NCI-H1092 (cell line): ENCODE measurements at places on chromosomes 1 and 21.
A peak's percentile ranks its signal among the peaks of the same experiment; 100 is the strongest.

DNA sequence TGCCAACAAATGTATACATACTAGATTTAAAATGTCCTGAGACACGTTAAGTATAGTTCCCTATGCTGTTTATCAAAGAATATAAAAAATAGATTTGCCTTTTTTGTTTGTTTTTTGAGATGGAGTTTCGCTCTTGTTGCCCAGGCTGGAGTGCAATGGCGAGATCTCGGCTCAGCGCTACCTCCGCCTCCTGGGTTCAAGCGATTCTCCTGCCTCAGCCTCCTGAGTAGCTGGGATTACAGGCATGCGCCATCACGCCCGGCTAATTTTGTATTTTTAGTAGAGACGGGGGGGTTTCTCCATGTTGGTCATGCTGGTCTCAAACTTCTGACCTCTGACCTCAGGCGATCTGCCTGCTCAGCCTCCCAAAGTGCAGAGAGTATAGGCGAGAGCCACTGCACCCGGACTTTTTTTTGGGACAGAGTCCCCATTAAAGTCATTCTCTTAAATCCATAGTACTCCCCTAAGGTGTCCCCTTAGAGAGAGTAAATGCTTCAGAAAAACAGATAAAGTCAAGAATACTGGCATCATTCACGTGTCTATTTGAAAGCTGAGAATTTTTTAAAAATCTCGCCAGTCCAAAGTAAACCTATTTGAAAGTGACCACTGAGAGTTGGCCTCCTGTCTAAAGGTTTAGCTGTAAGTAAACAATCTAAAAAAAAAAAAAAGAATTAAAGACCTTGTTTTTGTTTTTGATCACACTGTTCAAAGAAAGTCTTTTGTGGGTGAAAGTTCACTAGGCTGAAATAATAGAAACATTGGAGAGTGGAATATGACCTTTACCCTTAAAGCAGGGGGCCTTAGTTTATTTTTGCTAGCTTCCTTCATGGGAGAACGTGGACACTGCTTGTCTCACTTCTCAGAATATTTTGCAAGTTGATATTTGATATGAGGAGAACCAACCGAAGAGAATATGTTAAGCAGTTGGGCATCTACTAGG, 48.0 kb upstream of the SLC16A1 start:
- no peak for DNase-seq

GRCh38 chr1:87638636-87639035, 310.0 kb downstream of the LMO4 start:
- no peak for DNase-seq

DNA sequence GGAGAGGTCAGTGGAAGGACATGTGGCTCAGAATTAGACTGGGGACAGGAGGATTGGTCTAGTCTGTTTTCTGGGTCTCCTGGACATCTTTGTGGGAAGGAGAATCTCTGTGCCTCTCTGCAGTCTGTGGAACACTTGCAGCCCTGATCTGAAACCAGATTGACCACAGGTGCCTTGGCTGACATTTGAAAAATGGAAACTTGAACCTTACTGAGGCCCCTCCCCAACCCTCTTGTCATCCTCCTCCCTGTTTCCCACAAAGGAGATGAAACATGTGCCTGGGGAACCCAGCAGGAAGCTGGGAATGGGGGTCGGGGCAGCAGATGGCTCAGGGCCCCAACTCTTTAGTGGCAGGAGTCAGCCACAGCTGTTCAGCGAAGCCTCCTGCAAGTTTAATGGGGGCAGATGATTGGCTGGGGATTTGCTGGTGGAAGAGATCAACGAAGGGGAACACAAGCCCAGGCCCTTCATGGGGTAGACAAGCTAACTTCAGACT, 18.1 kb downstream of the VASH2 start:
- no peak for DNase-seq

DNA sequence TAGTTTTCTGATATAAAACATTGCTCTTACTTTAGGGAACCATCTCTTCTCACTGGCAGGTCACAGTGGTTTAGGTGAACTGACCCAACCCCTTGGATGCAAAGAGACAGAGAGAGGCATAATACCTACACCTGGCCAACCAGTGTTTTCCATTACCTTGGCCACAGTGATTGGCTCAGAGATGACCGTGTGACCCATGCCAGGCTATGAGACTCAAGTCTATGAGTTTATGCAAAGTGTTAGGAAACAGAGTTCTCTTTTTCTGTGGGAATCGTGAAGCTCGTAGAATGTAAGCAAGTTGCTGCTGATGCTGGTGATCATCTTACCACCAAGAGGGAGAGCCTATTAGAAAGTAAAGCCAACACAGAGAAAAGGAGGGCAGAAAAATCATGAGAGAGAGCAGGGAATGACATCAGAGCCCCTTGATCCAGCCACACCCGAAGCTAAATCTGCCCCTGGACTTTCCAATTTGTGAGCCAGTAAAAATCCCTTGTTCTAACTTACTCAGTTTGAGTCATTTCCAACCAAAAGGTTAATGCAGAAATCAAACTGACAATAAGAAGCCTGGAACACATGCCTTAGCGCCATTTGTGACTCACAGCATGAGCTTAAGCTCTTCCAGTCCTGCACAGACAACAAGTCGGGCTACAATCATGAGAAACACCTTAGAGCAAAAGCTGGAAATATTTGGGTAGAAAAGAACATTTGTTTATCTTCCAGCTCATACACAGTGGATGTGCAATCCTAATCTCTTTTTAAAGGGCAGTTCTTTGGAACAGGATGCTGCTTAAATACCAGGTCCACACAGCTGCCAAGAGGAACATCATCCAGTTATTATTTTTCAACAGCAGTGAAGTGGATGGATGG, 81.3 kb upstream of the KAZN start:
- no peak for DNase-seq

GRCh38 chr1:184753608-184754475, 816 bp downstream of the EDEM3 start:
- peak; percentile 26 for DNase-seq

DNA sequence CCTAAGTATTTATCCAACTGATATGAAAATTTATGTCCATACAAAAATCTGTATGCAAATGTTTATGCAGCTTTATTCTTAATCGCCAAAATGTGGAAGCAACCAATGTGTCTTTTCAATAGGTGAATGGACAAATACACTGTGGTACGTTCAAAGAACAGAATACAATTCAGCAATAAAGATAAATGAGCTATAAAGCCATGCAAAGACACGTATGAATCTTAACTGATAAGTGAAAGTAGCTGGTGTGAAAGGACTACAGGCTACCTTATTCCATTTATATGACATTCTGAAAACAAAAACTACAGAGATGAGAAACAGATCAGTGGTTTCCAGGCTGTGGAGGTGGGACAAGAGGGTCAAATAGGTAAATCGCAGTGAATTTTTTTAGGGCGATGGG, 419.6 kb upstream of the B3GALT2 start:
- no peak for DNase-seq

GRCh38 chr1:234719454-234720251, 109.7 kb upstream of the IRF2BP2 start:
- DNase-seq = peak; percentile 23

GRCh38 chr21:43333298-43334062, 93.5 kb downstream of the SIK1 start:
- peak; percentile 38 for DNase-seq

- DNase-seq = no peak
These were observed 7.0 kb downstream of the SIM2 start for GRCh38 chr21:36705679-36706481.

DNA sequence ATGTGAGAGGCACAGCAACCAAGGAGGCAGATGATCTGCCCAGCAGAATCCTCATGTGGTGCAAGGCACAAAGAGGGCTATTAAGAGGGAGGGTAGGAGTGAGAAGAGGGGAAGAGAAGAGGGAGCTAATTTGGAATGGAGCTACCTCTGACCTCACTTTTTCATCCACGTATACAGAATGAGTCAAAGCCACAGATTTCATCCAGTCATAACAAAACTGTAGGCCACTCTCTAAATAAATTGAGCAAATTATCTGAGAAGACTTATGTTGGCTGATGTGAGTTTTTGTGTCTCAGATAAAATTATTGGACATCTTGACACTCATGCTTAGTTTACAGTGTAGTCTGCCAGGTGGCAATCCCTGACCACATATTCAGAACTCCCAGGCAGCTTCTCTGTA, 325.6 kb downstream of the TTLL7 start:
- no peak for DNase-seq

- DNase-seq = no peak
These were observed 282.4 kb downstream of the HLX start for GRCh38 chr1:221161571-221162041.

GRCh38 chr1:113976609-113977278, 2.5 kb upstream of the OLFML3 start:
- DNase-seq = no peak

GRCh38 chr1:246722720-246723119, 1.5 kb upstream of the SCCPDH start:
- no peak for DNase-seq

GRCh38 chr1:65036570-65037051, 70.3 kb upstream of the JAK1 start:
- DNase-seq = no peak

- no peak for DNase-seq
These were observed 154.1 kb downstream of the CLIC6 start for GRCh38 chr21:34822942-34823341.

DNA sequence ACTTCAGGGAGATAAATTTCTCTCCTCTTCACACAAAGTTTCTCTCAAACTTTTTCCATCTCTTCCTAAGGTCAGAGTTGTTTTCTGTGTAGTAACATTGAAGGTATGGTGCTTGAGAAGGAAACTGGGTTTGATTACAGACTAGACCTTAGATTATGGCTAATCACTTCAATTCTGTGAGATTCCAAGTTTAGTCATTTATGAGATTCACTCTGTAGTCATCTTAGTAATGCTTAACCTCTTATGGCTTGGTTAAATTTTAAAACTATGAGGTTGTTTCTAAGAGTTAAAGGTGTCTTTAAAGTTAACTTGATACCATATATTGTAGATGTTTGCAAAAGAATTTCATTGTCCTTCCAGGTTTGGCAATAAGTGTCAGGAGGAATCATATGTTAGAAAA, 1092.2 kb downstream of the KCNT2 start:
- DNase-seq = no peak

GRCh38 chr1:41439234-41439633, 45.2 kb downstream of the EDN2 start:
- DNase-seq = no peak

DNA sequence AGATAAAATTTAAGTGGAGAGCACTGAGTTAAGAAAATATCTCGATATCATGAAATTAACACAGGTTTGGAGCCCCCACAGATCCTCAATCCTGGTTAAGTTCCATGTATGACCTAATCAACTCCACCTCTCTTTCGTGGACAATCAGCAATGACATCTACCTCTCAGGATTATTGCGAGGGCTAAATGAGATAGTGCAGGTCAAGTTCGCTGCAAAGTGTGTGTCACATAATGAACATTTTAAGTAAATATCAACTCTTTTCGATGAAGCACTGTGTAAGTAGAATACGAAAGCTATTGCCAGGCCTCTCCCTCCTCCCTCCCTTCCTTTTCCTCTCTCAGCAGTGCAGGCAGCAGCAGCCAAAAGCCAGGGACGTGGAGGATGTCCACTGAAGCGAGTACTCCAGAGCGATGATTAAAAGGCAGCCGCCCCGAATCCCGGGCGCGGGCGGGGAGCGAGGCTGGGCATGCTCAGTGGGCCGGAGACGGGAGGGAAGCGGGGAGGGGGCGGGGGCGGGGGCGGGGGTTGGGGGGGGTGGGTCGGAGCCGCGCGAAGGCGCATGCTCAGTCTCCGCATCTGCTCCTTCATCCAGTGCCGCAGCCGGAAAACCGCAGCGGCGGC, at the start of gene CAMSAP2:
TSS of gene CAMSAP2 (plus strand) at position 567 of the 622 bp plus-strand sequence. CDS start 935 bp downstream, outside the sequence.
- peak; percentile 94 for DNase-seq

- no peak for DNase-seq
These were observed 226.4 kb downstream of the DYRK1A start for GRCh38 chr21:37593015-37593414.

DNA sequence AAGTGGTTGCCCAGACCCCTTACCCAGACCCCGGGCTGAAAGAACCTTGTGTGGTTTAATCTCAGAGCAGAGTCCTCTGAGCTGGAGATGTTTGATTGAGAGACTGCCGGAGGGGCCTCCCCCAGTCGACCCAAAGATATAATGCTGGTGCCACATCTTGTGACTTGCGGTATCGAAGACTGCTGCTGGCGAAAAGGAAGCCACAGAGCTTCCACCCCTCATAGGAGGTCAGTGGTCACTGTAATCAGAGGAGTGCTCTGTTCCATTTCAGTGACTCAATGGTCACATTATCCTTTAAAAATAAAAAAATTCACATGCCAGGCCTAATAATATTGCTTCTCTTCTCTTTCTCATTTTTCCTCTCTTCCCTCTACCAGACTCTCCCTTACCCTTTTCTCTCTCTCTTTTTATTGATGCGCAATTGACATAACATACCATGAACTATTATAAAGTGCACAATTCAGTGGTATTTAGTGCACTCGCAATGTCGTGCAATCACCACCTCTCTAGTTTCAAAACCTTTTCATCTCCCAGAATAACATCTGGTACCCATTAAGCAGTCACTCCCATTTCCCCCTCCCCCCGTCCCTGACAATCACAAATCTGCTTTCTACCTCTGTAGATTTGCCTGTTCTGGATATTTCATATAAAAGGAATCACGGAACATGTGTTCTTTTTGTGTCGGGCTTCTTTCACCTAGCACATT, 52.6 kb upstream of the LYST start:
- DNase-seq = no peak

- no peak for DNase-seq
These were observed 77.4 kb upstream of the BACH1 start for GRCh38 chr21:29221253-29221744.

DNA sequence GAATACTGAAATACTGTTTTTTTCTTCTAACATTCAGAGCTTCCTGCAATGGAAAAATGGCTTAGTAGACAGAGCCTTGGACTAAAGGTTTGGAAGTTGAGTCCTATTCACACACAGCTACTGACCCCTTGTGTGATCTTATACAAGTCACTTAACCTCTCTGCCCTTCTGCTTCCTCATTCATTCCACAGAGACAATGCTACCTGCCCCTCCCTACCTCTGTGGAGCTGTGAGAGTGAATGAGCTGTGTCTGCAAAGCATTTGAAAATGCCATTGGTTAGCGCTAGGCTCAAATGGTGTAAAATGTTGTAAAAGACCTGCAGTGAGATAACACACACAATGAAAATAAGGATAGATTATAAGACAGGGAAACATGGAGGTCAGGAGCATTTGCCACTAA, 214.4 kb downstream of the BARHL2 start:
- no peak for DNase-seq

DNA sequence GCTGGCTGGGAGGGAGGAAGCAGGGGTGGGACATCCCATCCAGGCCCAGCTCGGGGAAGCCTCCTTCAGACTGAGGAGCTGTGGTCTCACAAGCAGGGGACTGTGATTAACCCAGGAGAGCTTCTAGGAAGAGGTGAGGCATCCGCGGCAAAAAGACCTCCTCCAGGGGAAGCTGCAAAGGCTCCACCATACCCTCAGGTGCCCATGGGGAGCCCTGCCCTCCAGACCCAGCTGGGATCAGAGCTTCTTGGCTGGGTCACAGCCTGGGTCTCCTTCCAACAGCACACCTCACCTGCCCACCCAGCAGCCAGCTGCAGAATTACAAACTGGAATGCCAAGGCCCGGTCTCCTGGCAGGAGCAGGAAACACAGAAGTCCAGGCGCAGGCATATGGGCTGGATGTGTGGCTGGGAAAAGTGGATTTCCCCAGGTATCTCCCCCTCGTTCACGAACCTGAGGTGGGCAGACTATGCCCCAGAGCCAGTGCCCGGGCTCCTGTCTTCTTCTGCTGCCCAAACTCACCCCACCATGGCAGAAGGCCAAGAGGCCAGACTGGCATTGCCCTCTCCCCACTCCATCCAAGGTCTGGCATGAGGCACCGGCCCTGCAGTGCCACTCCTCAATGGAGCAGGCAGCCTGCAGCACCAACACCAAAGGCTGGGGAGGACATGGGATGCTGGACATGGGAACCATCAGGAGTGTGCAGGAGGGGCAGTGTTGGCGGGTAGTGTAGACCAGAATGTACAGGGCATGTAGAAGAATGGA, 15.4 kb upstream of the ARF1 start:
- DNase-seq = no peak

GRCh38 chr21:45514311-45515021, 27.8 kb downstream of the SLC19A1 start:
- DNase-seq = no peak
